ENCODE measurements at places on chromosomes 12 and 14.

DNA sequence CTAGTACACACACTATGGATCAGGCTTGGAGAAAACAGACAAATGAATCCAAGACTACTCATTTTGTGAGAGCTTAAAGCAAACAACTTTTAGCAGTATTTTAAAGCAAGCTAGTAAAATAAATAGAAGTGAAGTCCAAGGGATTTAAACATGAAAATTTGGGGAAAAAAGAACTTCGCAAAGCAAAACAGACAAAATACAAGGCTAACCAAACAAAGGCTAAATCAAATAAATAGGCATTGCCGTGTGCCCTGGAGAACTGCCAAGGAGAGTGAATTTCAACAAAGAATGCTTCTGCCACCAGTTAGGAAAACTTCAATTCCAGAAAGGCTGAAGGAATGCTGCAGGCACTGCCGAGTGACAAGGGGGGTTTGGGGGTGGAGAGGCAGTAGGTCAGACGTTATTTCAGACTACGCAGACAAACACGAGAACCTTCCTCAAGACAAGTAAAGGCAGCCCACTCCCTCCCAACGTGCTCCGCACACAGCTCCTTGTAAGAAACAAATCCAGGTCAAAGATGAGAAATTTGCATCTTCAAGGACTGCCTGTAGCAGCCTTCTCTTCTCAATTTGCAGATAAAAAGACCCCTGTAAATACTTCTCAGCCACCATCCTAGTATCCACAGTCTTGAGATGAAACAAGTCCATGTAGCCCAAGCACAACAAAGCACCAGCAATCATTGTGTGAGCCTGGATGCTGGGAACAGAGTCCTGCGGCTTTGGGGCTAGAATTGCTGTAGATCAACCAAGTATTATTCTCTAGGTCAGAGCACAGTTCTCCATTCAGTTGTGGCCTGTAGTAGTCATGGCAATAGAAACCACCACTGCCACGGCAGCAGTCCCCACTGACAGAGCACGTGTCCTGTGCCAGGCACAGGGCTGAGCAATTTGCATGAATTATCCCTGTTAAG lies 43.3 kb downstream of the EFCAB11 start:
- DNase-seq, result no peak

GRCh38 chr14:76718306-76719040 lies 42.8 kb upstream of the VASH1 start:
- no peak for DNase-seq

DNA sequence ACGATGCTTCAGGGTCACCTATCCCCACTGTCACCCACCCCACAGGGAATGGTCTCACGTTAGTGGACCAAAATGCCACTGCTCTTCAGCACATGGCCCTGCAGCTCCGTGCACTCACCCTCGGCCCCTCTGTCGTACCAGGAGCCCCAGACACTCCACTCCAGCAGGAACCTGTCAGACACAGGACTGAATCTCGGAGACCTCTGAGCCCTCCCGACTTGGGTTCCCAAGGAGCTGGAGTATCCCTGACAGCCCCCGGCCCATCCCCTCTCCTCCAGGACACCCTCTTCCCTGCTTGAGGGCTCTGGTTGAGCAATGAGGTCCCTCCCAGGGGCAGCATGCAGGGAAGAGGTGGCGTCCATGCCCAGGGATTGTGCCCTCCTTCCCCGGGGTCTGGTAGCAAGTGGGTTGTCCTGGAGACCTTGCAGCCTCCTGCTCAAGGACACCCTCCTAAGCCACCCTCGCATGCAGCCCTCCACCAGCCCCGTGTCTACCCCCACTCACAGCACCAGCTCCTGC lies 20.4 kb upstream of the LRTM2 start:
- DNase-seq, result no peak

- no peak for DNase-seq
Observed at GRCh38 chr14:74271365-74271764, 31.4 kb downstream of the ABCD4 start.

DNA sequence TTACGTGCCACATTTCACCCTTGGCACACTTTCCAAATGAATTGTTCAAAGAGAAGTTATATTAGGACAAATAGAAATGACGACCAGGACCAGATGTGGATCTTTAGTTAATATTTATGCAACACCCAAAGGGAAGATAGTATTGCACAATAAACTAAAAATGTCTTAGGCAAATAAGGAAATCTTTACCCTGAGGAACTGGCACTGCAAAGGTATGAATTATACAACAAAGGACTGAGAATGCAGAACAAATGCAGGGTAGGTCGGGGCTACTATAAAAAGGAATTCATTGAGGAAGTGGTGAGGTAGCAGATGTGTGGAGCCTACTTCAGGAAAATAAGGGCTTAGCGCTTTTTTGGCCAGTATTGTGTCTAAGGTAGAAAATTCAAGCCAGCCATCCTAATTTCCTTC lies 3.9 kb upstream of the TMTC2 start:
- no peak for DNase-seq

- DNase-seq, result no peak
Observed at GRCh38 chr14:79375356-79375755, 835.9 kb downstream of the DIO2 start.

DNA sequence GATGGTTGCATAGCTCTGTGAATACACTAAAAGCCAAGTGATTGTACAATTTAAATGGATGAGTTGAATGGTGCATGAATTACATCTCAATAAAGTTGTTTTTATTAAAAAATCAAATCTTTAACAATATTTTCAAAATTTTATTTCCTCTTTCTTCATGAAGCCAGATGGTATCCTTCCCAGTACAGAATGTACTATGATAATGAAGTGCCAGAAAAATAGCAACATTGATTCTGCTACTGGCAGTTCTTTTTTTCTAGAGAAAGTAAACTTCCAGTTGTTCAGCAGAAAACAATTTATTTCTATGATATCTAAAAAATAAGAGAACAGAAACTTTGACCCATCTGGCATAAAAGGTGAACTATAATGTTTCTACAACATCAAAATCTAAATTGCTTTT lies 61.5 kb downstream of the SLC2A13 start:
- no peak for DNase-seq

- no peak for DNase-seq
Observed at GRCh38 chr12:80711866-80712265, 4.4 kb downstream of the MYF6 start.

- DNase-seq, result no peak
Observed at GRCh38 chr12:69101505-69101904, 137.9 kb upstream of the CPSF6 start.

DNA sequence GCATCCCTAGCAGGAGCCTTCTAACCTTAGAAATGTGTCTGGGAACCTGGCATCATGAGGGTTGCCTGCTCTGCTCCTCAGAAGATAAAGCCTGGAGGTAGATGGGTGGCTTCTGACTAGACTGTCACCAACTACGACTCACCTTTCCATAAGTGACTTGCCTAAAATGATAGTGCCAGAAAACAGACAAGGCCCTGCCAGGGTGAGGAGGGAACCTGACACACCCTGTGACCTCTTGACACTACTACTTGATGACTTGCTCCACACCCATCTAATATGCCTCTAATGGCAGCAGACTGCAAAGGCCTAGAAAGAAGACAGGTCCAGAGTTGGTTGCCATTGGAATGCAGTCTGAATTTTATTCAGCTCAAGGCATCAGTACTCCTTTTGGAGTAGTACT lies 9.4 kb downstream of the RNF41 start:
- DNase-seq, result no peak

DNA sequence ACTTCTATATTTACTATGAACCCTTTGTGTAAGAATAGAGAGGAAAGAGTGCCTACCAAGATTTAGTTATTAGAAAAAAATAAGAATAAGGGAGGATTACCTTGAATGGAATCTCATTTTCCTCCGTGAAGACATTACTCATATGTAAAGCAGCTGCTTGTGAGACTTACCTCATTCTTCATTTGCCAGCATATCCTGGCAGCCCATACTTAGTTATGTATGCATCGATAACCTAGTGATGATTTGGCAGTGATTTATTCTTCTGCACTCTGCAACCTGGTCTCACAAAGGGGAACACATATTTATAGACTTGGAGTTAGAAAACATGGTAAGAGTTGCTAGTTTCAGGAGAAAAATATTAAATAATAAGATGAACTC lies 56.8 kb downstream of the LRFN5 start:
- no peak for DNase-seq

GRCh38 chr12:3530548-3530947 lies 39.5 kb downstream of the PRMT8 start:
- DNase-seq, result no peak

- no peak for DNase-seq
Observed at GRCh38 chr12:127861406-127861805, 405.6 kb upstream of the TMEM132C start.

- DNase-seq, result no peak
Observed at GRCh38 chr14:61569308-61569707, 126.0 kb upstream of the HIF1A start.

DNA sequence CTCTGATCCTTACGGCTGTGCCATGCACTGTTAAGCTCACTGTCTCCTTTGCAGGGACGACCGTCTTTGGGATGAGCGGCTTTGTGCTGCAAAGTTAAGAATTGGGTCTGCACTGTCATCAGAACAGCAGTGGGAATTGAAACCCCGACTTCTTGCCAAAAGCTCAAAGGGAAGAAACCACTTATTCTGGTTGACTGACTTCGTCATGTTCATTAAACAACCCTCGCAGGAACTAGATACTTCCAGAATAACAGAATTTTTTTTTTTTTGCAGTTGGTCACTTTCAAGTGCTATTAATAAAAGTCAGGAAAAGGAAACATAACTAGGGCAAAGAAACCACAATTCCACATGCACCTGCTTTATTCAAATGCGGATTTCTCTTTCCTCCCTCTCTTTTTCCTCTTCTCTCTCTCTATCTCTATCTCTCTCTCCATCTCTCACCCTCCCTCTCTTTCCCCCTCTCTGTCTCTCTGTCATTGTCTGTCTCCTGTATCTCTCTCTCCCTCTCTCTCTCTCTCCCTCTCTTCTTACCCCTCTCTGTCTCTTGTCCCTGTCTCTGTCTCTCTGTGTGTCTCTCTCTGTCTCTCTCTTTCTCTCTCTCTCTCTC lies 12.3 kb upstream of the GLT1D1 start:
- no peak for DNase-seq

DNA sequence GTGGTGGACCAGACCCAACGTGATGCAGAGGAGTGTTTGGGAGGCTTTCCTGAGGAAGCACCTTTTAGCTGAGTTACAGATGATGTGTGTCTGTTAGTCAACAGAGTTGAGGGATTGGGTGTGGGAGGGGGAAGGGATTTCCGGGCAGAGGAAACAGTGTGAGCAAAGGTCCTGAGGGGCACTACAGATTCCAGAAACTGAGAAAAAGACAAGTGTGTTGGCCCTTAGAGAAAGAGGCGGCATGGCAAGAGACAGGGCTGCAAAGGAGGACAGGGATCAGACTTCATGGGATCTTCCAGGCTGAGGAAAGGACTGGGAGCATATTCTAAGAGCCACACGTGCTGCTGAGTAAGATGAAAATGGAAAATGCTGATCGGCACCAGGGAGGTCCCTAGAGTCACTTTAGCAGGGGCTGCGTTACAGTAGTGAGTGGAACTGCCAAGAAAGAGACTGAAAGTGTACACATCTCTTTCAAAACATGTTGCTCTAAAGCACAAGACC lies 9.4 kb upstream of the RPS6KL1 start:
- no peak for DNase-seq

- no peak for DNase-seq
Observed at GRCh38 chr12:69570545-69571399, 14.5 kb upstream of the CCT2 start.

DNA sequence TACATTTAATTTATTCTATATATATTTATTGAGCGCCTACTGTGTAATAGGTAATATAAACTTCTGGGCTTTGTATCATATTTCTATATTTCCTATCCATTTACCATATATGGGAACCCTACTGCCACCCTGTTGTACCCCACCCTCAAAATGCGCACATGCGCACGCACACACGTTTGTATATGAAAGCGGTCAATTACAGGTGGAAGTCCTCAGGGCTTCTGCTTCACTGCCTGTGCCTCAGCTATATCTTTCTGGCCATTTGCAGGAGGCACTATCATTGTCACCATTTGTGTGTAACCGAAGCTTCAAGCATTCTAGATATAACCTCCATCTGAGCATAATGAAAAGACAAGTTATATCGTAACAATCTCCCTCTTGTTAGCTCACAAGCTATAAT lies 31.3 kb upstream of the KCNMB4 start:
- no peak for DNase-seq

- no peak for DNase-seq
Observed at GRCh38 chr12:128920468-128920867, 67.2 kb downstream of the GLT1D1 start.

DNA sequence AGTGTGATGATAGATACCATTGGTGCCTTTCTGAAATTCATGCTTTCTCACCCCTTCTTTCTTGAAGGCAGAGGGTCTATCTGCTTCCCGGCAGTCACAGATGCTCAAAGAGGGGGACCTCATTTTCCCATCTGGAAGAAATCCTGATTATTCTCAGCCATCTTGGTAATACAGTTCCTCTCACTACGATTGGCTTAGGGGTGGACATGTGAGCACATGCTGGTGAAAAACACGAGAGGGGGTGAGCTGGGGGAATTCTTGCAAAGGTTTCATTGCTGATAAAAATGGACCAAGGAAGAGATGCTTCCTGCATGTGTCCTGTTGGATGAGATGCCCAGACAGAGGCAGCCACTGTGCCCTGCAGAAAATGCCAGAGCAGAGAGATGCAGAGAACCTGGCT lies 13.8 kb upstream of the SCARB1 start:
- no peak for DNase-seq

GRCh38 chr12:20757-21156 lies 45.8 kb upstream of the IQSEC3 start:
- DNase-seq, result no peak

GRCh38 chr14:104852280-104852663 lies 12.8 kb upstream of the CEP170B start:
- no peak for DNase-seq

- no peak for DNase-seq
Observed at GRCh38 chr14:68308726-68309520, 483.9 kb downstream of the ZFP36L1 start.

GRCh38 chr14:22630486-22630885 lies 13.7 kb downstream of the OR6J1 start:
- DNase-seq, result no peak

- no peak for DNase-seq
Observed at GRCh38 chr12:88553941-88554658, 26.2 kb downstream of the KITLG start.

- no peak for DNase-seq
Observed at GRCh38 chr14:105483300-105484068, 3.2 kb upstream of the CRIP1 start.

DNA sequence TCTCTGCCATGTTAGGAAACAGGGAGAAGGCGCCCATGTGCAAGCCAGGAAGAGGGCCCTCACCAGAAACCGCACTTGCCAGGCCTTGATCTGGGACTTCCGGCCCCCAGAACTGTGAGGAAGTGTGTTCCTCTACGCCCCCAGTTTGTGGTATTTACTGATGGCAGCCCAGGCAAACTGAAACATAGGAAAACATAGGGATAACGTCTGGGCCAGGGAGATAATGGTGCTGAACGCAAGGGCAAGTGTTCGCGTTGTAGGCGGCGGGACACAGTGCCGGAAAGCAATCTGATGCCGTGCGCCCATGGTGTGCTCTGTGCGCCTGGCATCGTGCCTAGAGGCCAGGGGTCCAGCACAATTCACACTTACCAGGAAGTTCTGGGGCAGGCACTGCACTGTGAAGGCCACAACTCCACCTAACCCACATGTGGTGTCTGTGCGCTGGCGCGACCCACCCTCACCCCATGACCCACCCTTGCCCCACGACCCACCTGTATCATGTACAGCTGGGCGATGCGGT lies 53.6 kb downstream of the ARL6IP4 start:
- no peak for DNase-seq

Measured in dorsolateral prefrontal cortex (tissue), 122 donors.